ENCODE measurements at places on chromosomes 7 and 10. TPM values are rescaled to one million over a fixed set of nuclear protein-coding genes. Genes with fewer than 3 reads are reported as not detected.

DNA sequence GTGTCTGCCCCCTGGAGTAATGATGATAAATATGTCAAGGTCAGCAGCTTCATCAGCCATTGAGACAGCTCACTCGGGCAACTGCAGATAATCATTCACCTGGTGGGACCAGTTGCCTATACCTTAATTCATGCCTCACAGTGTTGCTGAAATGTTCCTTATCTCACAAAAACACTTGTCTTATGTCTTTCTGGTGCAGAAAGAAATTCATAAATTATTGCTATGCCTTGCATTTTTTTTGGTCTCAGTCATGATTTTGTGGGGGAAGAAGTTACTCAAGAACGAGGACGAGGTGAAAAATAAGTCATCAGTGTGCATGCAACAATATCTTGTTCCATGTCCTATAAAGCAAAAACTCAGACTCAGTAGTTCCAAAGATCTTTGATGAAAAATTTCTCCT, 16.0 kb downstream of the TRIL start:
- H3K27me3 ChIP-seq, result no peaks in the 10 kb centered on the region
- H3K4me1 ChIP-seq, result peaks cover 3% of the 10 kb centered on the region
- no peak for DNase-seq
- H3K4me3 ChIP-seq, result no peak overlapping the region
- no peaks in the 10 kb centered on the region for H3K36me3 ChIP-seq
- no peak overlapping the region for H3K27ac ChIP-seq

GRCh38 chr7:73701357-73701995, 18.0 kb downstream of the STX1A start:
- no peaks in the 10 kb centered on the region for H3K4me1 ChIP-seq
- H3K27me3 ChIP-seq, result no peaks in the 10 kb centered on the region
- no peak for DNase-seq
- no peak overlapping the region for H3K27ac ChIP-seq

DNA sequence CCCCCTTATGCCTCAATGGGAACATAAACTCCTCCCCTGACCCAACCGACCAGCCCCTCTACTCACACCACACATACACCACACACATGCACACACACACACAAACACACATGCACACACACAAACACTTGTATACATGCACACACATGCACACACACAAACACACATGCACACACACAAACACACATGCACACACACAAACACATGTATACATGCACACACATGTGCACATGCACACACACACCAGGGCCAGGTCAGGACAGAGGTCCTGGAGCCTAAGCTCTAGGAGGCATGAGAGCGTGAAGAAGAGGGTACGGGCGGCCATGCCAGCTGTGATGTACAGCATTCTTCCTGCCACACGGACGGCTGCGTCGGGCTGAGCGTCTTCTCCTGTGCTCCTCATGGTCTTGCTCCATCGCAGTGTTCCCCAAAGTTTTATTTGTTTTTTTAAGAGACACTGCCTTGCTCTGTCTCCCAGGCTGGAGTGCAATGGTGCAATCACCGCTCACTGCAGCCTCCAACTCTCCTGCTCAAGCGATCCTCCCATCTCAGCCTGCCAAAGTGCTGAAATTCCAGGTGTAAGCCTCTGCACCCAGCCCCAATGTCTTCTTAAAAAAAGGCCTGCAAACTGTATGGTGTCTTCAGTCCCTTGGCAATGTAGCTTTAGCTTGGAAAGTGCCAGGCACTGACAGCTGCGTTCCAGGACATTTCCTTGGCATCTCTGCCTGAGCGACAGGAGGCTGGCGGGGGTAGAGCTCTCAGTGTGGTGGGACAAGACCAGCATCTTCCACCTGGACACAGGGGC, 38.8 kb upstream of the INPP5A start:
- peaks cover 12% of the 10 kb centered on the region for H3K4me1 ChIP-seq
- H3K27ac ChIP-seq, result no peak overlapping the region
- DNase-seq, result no peak

DNA sequence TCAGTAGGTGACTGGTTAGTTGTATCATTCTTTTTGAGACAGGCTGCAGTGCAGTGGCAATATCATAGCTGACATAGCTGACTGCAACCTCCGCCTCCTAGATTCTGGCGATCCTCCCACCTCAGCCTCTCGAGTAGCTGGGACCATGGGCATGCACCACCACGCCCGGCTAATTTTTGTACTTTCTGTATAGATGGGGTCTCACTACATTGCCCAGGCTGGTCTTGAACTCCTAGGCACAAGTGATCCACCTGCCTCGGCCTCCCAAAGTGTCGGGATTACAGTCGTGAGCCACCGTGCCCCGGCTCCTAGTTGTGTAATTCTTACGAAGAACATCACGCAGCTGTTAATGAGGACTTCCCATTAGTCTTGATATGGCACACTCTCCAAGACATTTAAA, 123.4 kb upstream of the VKORC1L1 start:
- no peak overlapping the region for H3K27ac ChIP-seq
- DNase-seq, result no peak
- no peaks in the 10 kb centered on the region for H3K36me3 ChIP-seq

- peaks cover 91% of the 10 kb centered on the region for H3K27me3 ChIP-seq
- no peak for DNase-seq
- H3K4me3 ChIP-seq, result no peak overlapping the region
- H3K4me1 ChIP-seq, result peaks cover 9% of the 10 kb centered on the region
- no peaks in the 10 kb centered on the region for H3K36me3 ChIP-seq
Measured at GRCh38 chr10:117547716-117548668, 5.4 kb downstream of the EMX2 start.

- no peak overlapping the region for H3K27ac ChIP-seq
- no peak for DNase-seq
- no peaks in the 10 kb centered on the region for H3K27me3 ChIP-seq
- peaks cover 5% of the 10 kb centered on the region for H3K4me1 ChIP-seq
- no peak overlapping the region for H3K4me3 ChIP-seq
- H3K36me3 ChIP-seq, result no peaks in the 10 kb centered on the region
Measured at GRCh38 chr10:13873196-13873595, 286.4 kb downstream of the PRPF18 start.

DNA sequence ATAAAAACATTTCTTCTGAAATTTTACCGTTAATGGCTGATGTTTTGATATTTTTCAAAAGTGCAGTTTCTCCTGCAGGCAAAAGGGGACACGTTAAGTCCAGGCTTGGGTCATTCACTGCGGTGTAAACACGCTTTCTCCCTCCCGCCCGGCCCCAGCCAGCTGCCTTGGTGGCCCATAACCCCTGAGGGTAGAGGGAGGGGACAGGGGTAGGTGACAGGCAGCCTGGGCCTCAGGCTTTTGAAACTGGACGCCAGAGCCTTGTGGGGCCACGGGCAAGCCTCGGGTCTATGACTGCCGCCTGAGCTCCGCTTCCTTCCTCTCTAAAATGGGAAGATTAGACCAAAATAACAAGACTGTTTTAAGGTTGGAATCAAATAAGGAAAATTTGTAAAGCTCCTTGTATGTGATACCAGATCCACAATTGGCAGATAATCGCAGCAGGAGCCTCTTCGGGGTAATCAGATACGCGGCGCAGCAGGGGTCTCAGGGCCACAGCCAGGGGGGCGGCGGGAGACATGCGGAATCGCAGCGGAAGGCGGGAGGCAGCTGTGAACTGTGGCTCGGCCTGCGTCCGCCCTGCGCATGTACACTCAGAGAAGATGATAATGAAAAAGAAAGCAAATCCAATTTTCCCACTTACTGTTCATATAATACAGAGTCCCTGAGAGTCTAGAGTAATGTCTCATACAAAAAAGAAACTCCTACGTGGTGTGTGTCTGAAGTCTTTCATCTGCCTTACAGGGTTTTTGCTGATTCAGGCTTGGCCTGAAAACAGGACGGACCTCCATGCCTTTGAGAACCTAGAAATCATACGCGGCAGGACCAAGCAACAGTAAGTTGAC, 138.3 kb downstream of the EGFR start:
- no peaks in the 10 kb centered on the region for H3K27me3 ChIP-seq
- H3K27ac ChIP-seq, result no peak overlapping the region
- peaks cover 26% of the 10 kb centered on the region for H3K4me1 ChIP-seq
- DNase-seq, result peak; percentile 83
- H3K36me3 ChIP-seq, result peaks cover 47% of the 10 kb centered on the region

- H3K27me3 ChIP-seq, result no peaks in the 10 kb centered on the region
- no peak for DNase-seq
- H3K36me3 ChIP-seq, result peaks cover 12% of the 10 kb centered on the region
- H3K4me1 ChIP-seq, result peaks cover 26% of the 10 kb centered on the region
- no peak overlapping the region for H3K4me3 ChIP-seq
Measured at GRCh38 chr10:125004571-125005311, 62.8 kb downstream of the ZRANB1 start.

- H3K36me3 ChIP-seq, result no peaks in the 10 kb centered on the region
- peaks cover 5% of the 10 kb centered on the region for H3K4me1 ChIP-seq
- no peak overlapping the region for H3K27ac ChIP-seq
- DNase-seq, result no peak
Measured at GRCh38 chr10:69850440-69850839, 48.7 kb downstream of the COL13A1 start.

OR9A2 gene
- not detected for polyA plus RNA-seq

HECW1 gene
- polyA plus RNA-seq, result 0.14 TPM

Data from lung (tissue), 17 donors.